ENCODE measurements at places on chromosomes 16 and 17.
A peak's percentile ranks its signal among the peaks of the same experiment; 100 is the strongest.

GRCh38 chr16:24344784-24345183, 88.6 kb downstream of the CACNG3 start:
- no peak for DNase-seq

DNA sequence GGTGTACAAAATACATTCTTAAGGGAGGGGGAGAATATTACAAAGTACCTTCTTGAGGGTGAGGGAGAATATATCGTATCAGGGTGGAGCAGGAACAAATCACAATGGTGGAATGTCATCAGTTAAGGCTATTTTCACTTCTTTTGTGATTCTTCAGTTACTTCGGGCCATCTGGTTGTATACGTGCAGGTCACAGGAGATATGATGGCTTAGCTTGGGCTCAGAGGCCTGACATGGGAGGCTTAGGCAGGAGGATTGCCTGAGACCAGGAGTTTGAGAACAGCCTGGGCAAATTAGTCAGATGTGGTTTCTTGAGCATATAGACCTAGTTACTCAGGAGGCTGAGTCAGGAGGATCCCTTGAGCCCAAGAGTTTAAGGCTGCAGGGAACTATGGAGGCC, 13.1 kb downstream of the ODAD4 start:
- no peak for DNase-seq

- no peak for DNase-seq
Measured at GRCh38 chr16:87334651-87335624, 17.7 kb upstream of the C16orf95 start.

DNA sequence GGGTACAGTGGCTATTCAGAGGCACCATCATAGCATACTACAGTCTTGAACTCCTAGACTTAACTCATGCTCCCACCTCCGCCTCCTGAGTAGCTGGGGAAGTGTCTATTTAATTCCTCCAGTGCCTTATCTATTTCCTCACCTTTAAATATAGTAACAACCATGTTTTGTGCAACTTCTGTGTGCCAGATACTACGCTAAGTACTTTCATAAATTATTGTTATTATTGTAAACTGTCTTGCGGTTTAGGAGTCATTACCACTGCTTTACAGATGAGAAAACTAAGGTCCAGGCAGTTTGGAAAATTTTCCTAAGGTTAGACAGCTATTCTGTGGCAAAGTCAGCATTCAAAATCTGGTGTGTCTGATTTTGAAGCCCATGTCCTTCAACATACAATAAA, 359.1 kb upstream of the XYLT1 start:
- DNase-seq, result no peak

- DNase-seq, result no peak
Measured at GRCh38 chr16:20946015-20946629, 45.6 kb downstream of the LYRM1 start.

DNA sequence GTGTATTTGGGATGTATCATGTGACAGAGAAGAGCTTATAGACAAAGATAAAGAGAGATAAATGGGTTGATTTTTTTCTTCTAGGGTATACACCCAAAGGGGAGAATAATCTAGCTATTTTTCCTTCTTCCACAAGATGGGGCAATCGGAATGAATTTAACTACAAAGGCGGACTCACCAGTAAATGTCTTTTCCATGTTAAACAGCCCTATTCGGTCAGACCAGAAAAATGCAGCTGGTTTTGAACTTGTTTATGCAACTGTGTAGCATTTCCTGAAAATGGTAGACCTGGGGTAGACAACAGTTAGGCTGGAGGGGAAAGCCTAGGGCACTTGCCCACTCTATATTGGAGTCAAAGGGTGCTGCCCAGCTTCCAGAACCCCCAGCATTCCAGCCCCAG, 477.1 kb downstream of the TOX3 start:
- no peak for DNase-seq

DNA sequence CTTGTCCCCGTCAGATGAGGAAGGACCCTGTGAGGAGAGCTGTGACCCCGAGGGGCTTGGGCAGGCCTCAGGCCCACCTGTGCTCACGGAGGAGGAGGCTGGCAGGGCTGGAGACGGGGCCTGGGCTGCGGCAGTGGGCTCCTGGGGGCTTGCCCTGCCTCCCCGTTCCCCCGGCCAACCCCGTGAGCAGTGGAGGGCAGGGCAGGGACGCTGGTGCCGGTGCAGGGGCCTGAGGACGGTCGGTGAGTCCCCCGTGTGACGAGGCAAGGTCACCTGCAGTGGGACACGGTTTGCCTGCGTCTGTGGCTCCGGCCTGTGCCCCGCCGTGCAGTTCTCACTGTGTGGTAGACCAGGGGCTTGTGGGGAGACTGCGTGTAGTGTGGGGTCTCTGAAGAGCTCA, 8.3 kb upstream of the RHOT2 start:
- DNase-seq, result no peak

DNA sequence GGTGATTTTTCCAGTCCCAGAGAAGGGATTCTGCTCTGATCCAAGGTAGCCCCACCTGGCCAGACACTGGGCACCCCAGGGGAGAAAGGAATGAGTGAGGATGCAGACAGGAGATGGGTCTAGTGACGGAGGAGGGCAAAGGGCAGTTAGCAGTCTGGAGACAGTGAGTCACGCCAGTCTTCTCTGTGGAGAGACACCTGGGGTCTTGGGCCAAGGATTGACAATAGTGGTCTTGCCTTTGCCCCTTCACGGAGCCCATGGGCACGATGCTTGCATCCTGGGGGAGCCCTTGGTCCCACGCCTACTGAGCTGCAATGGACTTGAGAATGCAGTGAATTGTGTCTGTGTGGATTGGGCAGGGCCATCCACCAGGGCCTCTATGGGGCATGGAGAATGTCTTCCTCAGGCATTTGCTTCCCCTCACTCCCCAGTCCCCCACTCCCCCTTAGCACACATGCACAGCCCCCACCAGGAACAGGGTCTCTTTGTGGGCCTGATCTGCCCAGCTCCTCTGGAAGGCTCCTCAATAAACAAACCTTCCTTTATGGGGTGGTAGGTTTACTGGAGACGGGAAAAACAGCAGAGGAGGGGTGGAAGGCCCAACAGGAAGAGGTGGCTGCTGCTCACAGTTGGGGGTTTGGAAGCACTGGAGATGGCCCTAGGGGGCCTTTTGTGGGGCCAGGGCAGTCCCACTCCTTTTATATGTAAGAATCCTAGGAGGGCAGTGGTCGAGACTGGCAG, 1.4 kb downstream of the CHAD start:
- no peak for DNase-seq

DNA sequence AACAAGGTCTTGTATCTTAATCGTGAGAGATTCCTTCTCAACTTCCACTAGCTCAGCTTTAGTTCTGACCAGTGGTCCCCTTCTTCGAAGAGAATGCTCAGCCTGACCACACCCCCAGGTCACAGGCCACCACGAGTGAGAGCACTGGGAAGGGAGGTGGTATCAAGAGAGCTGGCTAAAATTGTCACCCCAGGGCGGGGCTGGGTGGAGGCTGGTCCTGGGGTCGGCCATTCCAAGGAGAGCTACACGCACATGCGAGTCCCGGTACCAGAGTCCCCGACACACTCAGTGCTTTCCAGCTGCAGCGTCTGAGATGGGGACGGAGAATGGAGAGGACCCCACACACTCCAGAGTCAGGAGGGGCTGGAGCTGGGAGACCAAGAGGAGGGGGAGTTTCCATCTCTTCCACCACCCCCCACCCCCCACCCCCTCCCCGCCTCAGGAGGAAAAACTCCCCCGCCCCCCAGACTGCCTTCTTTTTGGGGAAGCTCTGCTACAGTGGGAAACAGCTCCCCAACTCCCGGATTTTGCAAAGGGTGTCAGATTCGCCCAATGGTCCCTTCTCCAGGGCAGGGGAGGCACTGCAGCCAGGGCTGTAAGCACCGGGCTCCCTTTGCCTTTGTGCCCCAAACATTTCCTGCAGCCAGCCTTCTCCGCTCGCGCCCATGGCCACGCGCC, 1.6 kb downstream of the C1QL1 start:
- DNase-seq, result no peak

DNA sequence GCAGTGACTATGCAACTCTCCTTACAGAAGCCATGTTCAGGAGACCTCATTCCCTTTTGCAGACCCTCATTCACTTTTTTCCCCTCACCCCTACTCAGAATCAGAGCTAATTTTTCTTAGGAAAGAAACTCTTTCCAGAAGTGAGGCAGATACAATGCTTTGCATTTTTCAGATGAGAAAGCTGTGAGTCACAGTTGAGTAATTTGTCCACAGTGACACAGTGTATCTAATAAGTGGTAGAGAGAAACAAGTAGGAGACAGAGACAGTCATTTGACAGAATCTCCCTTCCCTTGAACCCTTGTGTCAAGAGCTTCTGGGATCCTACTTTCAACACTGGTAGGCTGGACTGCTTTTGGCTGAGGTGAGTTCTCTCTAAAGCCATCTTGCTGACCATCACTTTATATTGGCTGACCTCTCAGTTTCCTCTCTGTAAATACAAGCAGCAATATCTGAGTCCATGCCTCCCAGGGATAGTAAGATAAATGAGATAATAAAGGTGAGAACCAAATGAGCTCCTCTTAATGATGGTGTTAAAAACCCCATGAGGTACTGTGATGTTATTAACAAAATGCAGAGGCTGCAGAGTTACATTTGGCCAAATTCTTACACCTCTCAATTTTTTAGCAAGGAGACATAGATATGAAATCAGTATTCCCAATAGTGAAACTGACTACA, 130.8 kb downstream of the CA10 start:
- DNase-seq, result peak; percentile 22

GRCh38 chr16:79077346-79077745, 523.2 kb downstream of the MAF start:
- DNase-seq, result no peak

DNA sequence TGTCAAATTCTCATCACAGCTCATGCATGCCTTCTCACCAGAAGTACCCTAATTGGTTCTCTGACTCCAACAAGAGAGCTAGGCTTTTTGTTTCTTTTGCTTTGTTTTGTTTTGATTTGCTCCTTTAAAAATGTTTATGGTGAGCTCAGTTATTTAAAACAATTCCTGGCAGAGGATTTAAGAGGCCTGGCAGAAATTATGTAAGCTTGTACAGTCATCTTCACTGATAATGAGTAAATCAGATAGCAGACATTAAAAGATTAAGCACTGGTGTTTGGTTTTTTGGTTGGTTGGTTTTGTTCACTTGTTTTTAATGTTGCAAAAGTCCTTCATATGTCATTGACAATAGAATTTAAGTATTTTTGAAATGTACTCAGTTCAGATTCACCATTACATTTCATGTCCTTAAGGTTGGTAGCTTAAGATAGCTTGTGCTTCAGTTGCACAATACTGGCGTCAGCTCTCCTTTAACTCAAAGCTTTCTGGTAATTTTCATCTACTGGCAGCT, 378.9 kb downstream of the CDH13 start:
- DNase-seq, result no peak

DNA sequence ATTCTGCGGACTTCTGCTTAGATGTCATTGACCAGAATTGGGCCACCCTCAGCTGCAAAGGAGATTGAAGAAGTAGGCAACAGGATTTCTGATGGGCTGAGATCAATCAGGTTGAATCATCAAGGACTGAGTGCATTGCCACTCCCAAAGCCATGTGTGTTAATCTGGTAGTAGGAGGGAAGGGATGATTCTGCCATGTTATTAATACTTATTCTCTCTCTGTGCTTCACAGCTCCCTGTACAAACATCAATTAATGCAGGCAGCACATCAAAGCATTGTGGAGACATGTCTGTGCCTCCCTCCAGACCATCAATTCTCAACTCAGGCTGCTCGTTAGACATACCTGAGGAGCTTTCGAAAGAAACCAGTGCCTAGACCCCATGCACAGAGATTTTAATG, 11.6 kb downstream of the LRRC3C start:
- DNase-seq, result no peak

- peak; percentile 84 for DNase-seq
Measured at GRCh38 chr17:43469145-43469544, 14.6 kb upstream of the DHX8 start.
